ENCODE measurements at places on chromosomes 1 and 21.
A peak's percentile ranks its signal among the peaks of the same experiment; 100 is the strongest.

GRCh38 chr1:41641475-41641814, 157.0 kb upstream of the EDN2 start:
- peak; percentile 23 for DNase-seq

GRCh38 chr1:226902601-226903000, 32.2 kb downstream of the PSEN2 start:
- DNase-seq: no peak

DNA sequence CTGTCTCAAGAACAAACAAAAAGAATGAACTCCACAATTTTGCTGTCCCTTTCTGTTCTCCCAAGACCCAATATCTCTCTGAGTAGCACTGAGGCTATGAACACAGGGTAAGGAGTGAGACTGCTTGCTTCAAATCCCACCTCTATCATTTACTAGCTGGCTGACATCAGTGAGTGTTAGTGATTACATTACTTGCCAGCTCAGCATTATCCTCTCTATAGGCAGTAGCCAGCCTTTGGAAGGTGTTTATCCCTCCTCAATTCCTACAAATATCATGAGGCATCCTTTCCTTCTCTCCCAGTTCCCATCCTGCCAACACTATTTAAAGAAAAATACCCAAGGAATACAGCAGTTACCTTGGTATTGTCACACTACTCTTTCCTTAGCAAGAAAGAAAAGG, 3.0 kb downstream of the PIK3C2B start:
- no peak for DNase-seq

- no peak for DNase-seq
Observed at GRCh38 chr21:14918527-14918926, 146.3 kb downstream of the NRIP1 start.

DNA sequence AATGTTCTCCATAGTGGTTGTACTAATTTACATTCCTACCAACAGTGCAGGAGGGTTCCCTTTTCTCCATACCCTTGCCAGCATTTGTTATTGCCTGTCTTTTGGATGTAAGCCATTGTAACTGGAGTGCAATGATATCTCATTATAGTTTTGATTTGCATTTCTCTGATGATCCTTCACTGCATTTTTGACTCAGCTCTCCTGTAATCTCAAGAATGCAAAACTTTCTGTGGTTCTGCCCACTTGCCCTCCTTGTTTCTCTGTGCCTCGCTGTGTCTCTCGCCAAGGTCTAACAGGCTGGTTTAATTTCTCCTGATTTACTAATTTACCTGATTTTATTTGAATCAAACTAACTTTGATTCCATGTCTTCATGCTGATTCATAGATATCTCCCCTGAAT, 407.9 kb downstream of the ZP4 start:
- DNase-seq: no peak

Measured in activated CD4-positive, alpha-beta T cell treated with anti-CD3 and anti-CD28 coated beads for 4 hours (primary cell).